ENCODE measurements at places on chromosomes 5 and 9. TPM values are rescaled to one million over a fixed set of nuclear protein-coding genes. Genes with fewer than 3 reads are reported as not detected.

GRCh38 chr5:6868575-6869215, 155.5 kb downstream of the TENT4A start:
- no peak for DNase-seq

Gene ARL14EPL
- not detected for total RNA-seq

Gene PCDH12
- 2.8 TPM for total RNA-seq

Gene C9orf50
- not detected for total RNA-seq

Gene SLC25A2
- total RNA-seq = not detected

DNA sequence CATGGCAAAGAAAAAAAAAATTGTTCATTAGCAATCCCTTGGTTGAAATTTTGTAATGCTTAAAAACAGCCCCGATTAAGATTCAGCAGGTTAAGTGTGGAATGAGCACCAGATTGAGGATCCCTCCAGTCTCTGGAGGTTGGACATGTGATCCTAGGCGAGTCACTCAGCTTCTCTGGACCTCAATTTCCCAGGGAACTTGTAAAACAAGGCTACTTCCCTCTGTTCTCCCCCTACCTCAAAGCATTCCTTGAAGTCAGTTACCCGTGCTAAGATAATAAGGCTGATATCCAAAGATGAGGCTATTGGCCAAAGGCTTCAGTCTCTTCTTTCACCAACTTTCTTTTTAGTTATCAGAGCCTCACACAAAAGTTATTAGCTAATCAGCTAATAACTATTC, 2.9 kb downstream of the KLHL3 start:
- no peak for DNase-seq

DNA sequence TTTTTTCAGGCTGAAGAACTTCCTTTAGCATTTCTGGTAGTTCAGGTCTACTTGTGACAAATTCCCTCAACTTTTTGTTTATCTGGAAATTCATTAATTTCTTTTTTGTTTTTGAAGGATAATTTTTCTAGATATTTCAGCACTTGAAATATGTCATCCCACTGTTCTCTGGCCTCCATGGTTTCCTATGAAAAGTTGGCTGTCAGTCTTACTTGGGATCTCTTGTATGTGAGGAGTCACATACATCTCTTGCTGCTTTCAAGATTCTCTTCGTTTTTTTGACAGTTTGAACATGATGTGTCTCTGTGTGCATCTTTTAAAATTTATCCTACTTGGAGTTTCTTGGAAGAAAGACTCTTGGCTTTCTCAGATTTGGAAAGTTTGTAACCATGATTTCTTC, 79.5 kb downstream of the RIC1 start:
- DNase-seq = no peak

DNA sequence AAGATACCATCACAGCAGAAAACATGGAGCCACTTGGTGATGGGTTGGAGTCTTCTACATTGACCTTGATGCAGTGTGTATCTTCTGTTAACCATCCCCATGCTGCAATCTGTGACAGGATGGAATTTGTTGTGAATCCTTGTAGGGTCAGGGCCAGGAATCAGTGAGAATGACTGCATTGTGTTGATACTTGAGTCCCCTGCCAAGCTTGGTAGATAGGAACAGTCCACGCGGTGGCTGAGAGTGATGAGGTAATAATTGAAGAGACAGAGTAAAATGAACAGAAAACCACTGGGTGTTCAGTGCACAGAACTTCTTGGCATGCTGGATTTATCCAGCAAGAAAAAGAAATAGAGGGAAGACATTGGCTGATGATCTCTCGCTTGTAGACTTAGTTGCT, 217.5 kb downstream of the MAN2A1 start:
- DNase-seq = no peak

DNA sequence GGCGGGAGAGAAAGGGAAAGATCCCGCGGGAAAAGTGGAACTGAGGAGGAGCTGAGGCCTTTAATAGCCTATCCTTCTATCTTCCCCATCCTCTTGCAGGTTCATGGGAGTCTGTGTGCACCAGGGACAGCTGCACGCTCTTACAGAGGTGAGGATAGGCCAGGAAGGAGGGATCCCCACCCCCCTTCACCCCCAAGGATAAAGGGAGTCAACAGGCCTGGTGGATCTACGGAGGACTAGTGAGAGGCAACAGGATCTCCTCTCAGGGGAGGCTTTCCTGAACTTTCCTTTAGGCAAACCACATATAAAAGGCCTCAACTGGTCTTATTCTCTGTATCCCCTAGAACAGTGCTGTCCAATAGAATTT, 1.1 kb downstream of the TESK1 start:
- DNase-seq = no peak

- no peak for DNase-seq
Observed at GRCh38 chr5:144040615-144041305, 129.7 kb downstream of the YIPF5 start.

DNA sequence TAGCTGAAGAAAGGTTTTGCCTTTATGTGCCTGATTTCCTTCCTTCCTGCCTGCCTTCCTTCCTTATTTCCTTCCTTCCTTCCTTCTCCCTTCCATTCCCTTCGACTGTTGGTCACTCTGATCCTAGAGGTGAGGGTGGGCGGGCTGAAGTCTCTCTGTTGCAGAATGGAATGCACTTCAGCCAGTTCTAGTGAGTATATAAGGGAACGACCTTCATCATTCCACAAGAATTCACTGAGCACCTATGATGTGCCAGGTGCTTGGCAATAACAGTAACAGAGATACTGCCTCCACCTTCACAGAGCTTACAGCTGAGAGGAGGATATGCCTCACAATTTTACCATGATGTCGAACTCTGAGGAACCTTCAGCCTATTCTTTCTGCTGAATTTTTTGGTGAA, 8.7 kb upstream of the OR5C1 start:
- no peak for DNase-seq

DNA sequence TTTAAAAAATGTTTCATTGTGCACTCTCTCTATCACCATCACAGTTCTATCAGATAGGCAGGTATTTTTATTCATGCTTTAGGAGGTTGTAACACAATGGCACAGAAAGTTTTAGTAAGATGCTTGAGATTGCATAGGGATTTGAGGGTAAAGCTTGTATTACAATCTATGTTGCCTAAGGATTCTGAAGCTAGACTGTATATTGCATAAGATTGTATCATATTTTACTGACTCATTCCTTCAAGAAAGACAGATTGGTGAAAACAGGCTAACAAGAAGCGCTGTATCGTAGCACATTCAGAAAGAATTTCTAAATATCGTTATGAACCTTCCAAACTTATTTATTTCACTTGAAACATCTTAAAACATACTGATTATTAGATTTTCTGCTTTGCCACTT, 577.7 kb downstream of the EBF1 start:
- DNase-seq = no peak

DNA sequence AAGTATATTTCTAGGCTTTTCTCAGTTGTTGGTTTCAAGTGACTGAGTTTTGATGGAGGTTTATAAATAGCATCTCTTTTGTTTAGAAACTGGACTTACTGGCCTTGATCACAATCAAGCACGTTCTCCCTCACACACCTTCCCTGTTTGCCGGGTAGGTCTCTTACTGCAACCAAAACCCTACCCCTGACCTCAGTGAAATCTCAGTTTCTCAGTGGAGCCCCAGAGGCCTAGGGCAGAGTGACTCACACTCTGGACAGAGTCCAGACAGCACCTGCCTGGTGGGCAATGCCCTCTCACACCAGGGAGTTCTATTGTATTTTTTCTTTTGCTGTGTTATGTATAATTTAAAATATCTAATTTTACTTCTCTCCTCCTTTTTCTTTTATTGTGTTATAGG, 48.4 kb upstream of the EPB41L4B start:
- no peak for DNase-seq

GRCh38 chr9:113715086-113715485, 161.0 kb upstream of the ZNF618 start:
- no peak for DNase-seq

GRCh38 chr9:22919423-22919822, 472.8 kb downstream of the DMRTA1 start:
- no peak for DNase-seq

- no peak for DNase-seq
Observed at GRCh38 chr9:114274217-114274616, 48.7 kb upstream of the ORM1 start.

- no peak for DNase-seq
Observed at GRCh38 chr9:133621725-133622267, 12.6 kb upstream of the FAM163B start.

DNA sequence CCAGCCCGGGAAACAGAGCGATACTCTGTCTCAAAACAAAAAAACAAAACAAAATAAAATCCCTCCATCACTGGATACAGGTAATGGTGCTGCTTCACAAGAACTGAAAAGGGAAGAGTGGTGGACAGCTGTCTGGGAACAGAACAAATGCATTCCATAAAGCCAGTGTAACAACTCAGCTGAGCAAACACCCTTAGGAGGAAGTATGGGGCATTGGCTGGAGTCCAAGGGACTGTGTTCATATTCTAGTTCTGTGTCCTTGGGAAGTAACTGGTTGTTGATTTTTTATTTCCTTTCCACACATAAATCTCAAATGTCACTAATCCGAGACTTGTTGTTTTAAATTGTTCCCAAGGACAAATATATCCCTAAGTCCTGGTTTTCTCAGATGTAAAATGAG, 38.3 kb downstream of the HTR1A start:
- no peak for DNase-seq

Gene SV2C
- total RNA-seq = 1.7 TPM

DNA sequence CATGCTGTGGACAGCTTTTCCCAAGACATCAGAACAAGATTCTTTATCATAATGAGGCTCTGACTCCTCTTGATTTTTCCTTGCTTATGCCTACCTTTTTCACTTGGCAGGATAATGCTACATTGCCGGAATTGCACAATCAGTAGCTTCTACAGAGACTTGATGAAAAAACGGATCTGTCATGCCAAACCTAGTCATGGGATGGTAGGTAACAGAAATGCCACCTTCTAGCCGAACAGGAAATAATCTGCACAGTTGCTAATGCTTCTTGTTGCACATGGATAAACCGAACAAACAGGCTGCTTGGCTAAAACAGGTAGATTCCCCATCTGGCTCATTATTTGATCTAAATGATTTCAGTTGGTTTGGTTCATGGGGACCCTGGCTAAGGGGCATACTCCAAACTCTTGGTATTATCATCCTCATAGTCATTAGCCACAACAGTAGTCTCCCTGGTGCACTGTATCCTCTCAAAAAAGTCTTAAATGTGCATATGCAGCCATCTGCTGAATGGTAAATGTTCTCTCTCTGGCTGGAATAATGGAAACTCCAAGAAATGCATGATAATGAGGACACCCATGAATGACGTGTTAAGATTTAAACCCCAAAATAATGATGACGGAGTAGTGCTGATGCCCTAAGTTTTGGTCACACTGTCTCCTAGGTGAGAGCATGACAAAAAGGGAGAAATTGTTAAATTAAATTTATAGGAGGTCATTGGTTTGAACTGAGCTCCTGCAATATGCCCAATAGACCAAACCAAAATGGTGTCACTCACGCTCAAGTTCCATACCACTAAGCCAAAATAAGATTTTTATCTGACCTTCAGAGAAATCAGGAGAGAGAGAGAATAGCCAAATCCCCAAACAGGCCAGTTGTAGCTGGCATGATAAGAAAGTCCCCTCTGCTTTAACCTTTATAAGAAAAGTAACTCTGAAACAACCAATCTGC, 47.0 kb downstream of the RAPGEF1 start:
- DNase-seq = no peak

- DNase-seq = no peak
Observed at GRCh38 chr9:137688725-137689124, 69.9 kb downstream of the EHMT1 start.

- no peak for DNase-seq
Observed at GRCh38 chr9:93387791-93388190, 63.7 kb upstream of the FAM120A start.

GRCh38 chr5:139461176-139461575, 1.4 kb downstream of the ECSCR start:
- no peak for DNase-seq

- DNase-seq = no peak
Observed at GRCh38 chr5:151547364-151547763, 43.8 kb downstream of the FAT2 start.

DNA sequence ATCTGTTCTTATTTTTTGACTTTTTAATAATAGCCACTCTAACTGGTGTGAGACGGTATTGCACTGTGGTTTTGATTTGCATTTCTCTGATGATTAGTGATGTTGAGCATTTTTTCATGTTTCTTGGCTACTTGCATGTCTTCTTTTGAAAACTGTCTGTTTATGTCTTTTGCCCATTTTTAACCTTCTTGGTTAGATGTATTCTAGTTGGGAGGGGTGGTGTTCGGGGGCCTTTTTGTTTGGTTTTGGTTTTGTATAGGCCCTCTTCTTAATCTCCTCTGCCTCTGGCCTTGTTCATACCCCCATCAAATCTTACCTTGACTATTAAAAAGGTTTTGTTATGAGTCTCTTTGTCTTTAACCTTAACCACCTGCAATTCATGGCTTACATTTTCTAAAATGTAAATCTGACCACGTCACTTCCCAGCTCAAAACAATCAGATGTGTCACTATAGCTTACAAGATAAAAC, 107.8 kb upstream of the NR4A3 start:
- no peak for DNase-seq

Measured in occipital lobe (tissue), 3 donors.